GM04503 (cell line): ENCODE measurements at places on chromosomes 5 and 9.

DNA sequence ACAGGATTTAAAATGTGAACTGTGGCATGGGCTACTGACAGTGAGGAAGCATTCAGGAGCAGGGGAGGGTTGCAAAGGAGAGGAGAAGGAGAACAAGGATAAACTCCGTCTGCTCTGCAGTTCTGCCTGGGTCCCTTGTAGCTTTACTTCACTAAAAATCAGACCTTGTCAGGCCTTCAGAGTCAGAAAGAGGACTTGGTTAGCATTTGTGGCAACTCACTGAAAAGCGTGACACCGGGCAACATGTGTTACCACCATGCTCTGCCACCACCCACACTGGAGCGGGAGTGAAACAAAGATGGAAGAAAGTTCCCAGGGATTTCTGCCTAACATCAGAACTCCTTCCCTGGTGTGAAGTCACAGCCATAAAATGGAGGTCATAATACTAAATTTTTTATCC lies 19.3 kb downstream of the FYB1 start:
- DNase-seq: no peak

DNA sequence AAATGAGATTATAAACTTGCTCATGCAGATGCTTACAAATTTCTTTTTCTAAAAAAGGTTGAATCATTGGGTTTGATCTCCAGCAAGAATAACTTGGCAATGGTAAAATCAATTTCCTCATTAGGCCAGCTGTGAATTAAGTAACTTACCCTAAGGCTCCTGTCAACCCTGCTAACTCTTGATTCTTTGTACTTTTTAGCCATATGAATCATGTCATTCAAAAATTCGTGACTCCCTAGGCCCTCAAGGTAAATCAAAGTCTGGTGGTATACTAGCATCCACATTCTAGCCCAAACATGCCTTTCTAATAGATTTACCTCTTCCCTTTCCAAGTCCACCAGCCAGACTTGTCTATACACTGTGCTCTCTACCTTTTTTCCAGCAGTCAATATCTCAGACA lies 420.8 kb upstream of the BRINP1 start:
- no peak for DNase-seq

GRCh38 chr5:10556289-10556807 lies 7.5 kb upstream of the ANKRD33B start:
- DNase-seq: no peak

DNA sequence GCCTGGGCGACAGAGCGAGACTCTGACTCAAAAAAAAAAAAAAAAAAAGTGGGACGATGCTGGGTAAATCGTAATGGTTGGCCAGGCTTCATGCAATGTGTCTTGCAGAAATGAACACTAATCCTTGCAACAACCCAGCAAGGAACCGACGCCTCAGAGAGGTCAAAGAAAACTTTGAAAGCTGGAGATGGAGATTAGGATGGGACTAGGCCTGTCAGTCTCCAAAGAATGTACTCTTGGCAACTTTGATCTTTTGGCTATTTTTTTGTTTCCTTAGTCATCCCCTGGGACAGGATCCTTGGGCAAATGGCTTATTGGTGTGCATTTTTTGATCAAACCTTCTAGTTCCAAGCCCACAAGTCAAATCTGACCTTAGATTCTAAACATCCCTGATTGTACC lies 10.6 kb upstream of the PWWP2A start:
- no peak for DNase-seq

DNA sequence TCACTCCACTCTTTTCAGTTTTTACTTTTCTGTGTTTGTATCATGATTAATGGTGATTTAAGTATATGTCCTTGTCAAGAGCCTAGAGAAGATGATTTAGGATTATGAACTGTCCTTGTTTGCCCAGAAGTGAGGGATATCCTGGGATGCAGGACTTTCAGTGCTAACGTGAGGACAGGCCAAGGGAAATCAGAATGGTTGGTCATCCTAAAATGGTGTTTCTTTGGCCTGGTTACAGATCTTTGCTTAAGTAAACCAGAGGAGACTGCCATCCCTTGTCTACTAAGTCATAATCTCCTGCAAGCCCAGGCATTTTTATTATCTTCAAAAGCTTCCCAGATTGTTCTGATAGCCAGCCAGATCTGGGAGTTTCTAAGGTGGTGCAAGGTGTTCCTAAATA lies 22.3 kb upstream of the DPYSL3 start:
- DNase-seq: no peak

GRCh38 chr5:7419846-7420245 lies 23.9 kb downstream of the ADCY2 start:
- DNase-seq: no peak

DNA sequence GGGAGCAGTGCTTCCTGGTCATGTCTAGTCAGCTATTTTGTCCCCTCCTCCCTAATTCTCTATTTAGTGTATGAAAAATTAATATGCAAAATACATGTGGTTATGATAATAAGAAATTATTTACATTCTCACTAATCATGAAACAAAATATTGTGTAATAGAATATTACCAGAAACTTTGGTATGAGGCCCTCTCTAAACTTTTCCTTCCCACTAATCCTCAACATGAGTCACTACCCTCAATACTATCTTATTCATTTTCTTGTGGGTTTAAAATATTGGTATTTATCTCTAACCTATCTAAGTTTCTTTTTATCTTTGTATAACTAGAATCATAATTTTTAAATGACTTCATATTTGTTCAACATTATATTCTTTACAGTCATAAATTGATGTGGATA lies 545.9 kb upstream of the PTPRD start:
- DNase-seq: no peak

- DNase-seq: no peak
These were observed 70.2 kb downstream of the SEMA4D start for GRCh38 chr9:89427621-89428221.

- DNase-seq: no peak
These were observed 14.6 kb downstream of the CLPTM1L start for GRCh38 chr5:1330146-1330846.

DNA sequence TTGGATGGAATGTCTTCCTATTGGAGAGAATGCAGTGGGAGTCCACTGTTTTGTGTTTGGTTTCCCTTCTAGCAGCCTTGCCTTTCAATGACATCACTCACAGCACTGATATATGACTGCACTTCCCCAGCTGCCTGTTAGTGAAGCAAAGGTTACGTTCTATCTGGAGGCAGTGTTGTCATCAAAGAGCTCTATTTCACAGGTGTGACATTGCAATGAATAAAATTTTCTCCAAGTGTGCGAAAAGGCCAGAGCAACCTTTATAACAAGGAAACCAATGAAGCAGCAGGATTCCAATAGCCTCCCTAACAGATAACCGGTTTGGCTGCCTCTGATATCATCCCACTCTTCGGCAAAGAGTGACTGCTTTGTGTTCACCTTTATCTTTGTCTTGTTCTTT lies 523.5 kb upstream of the ZNF608 start:
- no peak for DNase-seq

DNA sequence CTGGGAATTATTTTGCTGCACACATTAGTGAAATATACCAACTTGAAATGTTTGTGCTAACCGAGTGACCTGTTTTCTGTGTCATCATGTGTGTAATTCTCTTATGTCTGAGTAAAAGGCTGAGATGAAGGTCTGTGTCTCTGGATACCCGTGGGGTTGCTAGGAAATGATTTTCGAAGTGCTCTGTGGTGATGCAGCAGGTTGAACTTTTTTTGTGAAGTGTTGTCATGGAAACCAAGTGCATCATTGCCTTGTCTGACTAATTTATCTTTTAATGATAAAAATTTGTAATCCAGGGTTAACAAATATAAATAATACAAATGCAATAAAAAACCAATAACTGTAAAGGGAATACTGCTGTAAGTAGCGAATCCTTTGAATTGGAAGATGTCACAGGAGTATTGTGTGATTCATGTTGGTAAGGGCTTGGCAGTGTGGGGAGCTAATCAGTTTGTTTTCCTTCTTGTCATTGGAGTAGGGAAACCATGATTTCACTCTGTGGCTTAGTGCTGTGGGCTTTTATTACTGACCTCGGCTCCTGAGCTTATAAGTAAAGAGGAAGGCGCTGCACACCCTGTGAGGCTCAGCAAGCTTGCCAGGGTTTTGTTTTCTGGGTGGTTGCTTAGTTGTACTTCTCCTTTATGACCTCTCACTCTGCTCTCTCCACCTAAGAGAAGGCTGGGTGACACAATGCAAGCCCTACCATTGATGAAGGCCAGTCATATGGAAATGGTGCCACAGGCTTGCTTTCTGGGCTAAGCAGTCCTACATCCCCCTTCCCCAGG lies 22.3 kb downstream of the PDE8B start:
- no peak for DNase-seq
